Esophagus squamous epithelium (tissue), 5 donors: ENCODE measurements at places on chromosomes 16 and 17.

- no peak for DNase-seq
Observed at GRCh38 chr16:85696781-85697180, 8.0 kb upstream of the GINS2 start.

- no peak for DNase-seq
Observed at GRCh38 chr16:22633280-22633679, 122.6 kb downstream of the NPIPB5 start.

DNA sequence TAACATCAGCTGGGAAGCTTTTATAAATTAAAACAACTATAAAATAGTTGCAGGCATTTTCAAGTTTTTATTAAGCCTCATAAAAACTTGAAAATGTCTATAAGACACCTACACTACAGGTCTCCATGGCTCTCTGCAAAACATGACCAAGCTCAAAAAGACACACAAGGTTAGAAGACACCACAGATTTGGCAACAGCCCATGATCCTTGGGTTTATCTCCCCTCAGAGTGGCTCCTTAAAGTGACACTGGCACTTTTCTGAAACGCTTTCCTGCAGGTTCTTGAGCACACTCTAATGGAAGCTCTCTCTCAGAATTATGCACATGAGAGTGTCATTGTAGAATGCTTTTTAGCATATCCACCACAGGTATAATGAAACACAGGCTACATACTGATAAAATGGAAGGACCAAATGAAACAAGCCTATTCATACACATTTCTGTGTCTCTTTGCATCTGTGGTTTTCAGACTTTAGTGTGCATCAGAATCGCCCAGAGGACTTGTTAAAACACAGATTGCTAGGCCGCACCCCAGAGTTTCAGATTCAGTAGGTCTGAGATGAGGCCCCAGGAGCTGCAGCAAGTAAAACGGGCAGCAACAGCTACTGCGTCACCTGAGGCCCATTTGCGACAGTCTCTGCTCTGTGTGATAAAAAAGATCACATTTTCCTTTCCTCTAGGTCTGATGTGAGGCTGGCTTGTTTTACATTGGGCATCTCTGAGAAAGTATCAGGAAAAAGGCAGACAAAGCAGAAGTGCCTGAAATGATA, 75.0 kb upstream of the WSB1 start:
- DNase-seq: no peak

- DNase-seq: no peak
Observed at GRCh38 chr16:46783800-46784199, 35.7 kb upstream of the MYLK3 start.

- no peak for DNase-seq
Observed at GRCh38 chr16:25135254-25135878, 23.8 kb downstream of the LCMT1 start.
